Lower lobe of right lung (tissue), 2 donors: ENCODE measurements at places on chromosomes 4 and X. TPM values are rescaled to one million over a fixed set of nuclear protein-coding genes. Genes with fewer than 3 reads are reported as not detected.

GRCh38 chr4:84495118-84495793, 3.8 kb downstream of the NKX6-1 start:
- DNase-seq = no peak
- H3K27ac ChIP-seq = no peak overlapping the region
- H3K4me3 ChIP-seq = no peak overlapping the region
- H3K4me1 ChIP-seq = peaks cover 36% of the 10 kb centered on the region
- H3K27me3 ChIP-seq = peaks cover 99% of the 10 kb centered on the region

DNA sequence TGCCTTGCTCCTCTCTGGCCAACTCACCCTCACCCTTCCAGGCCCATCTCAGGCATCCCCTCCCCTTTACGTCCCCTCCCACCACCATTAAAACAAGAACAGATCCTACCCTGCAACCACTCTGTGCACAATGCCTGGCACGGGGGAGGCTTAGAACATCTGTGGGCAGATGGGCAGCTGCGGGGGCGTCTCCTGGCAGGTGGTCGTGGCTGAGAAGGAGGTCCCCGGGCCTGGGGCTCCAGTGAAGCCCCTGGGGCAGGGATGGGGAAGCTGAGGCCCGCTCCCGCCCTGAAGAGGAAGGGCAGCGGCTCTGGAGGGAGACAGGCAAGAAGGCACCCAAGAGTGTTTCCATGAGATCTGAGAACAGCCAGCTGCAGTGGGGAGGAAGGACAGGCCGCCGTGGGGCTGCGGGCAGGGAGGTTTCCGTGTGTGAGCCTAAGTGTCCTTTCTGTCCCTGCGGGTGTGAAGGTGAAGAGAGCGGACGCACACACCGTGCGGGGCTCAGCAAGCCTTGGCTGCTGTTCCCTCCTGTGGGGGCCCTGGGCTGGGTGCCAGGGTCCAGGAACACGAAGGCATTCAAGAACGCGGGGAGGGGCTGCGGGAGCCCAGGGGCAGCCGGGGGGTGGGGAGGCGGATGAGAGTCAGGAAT, 7.8 kb upstream of the TBC1D14 start:
- no peak overlapping the region for H3K4me3 ChIP-seq
- no peaks in the 10 kb centered on the region for H3K36me3 ChIP-seq
- peaks cover 3% of the 10 kb centered on the region for H3K27me3 ChIP-seq
- H3K27ac ChIP-seq = no peak overlapping the region
- no peaks in the 10 kb centered on the region for H3K4me1 ChIP-seq
- no peak for DNase-seq

GRCh38 chr4:22391551-22391950, 124.3 kb downstream of the ADGRA3 start:
- DNase-seq = no peak
- no peak overlapping the region for H3K27ac ChIP-seq
- H3K4me3 ChIP-seq = no peak overlapping the region
- H3K4me1 ChIP-seq = no peaks in the 10 kb centered on the region

GRCh38 chr4:52868133-52868532, 6.0 kb downstream of the RASL11B start:
- H3K4me1 ChIP-seq = peaks cover 22% of the 10 kb centered on the region
- H3K27ac ChIP-seq = no peak overlapping the region
- peaks cover 1% of the 10 kb centered on the region for H3K27me3 ChIP-seq
- no peak for DNase-seq
- no peaks in the 10 kb centered on the region for H3K36me3 ChIP-seq

- no peak overlapping the region for H3K4me3 ChIP-seq
- no peaks in the 10 kb centered on the region for H3K27me3 ChIP-seq
- no peak for DNase-seq
Observed at GRCh38 chr4:11622961-11623725, 194.4 kb upstream of the HS3ST1 start.

- no peaks in the 10 kb centered on the region for H3K36me3 ChIP-seq
- H3K4me1 ChIP-seq = no peaks in the 10 kb centered on the region
- no peak for DNase-seq
- H3K27ac ChIP-seq = no peak overlapping the region
Observed at GRCh38 chr4:31674313-31674947, 954.3 kb downstream of the PCDH7 start.

DNA sequence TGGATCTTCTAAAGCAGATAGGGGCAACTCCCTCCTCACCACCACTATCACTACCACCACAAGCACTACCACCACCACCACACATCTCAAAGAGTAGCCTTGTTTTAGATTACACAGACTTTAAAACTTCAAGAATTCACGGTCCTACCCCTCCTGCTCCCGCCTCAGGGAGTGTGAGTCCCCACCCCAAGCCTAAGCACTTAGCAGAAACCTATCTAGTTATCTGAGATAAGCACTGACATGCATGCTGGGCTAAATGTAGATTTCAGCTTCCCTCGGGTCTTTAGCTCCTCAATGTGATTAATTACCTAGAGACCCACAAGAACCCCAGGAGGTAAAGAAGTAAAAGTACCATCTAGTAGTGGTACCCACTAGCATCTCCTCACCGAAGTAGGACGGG, 775 bp downstream of the AMOT start:
- H3K36me3 ChIP-seq = no peaks in the 10 kb centered on the region
- no peak for DNase-seq
- H3K4me3 ChIP-seq = peak overlapping the region; percentile 75
- no peak overlapping the region for H3K27ac ChIP-seq
- no peaks in the 10 kb centered on the region for H3K4me1 ChIP-seq

DNA sequence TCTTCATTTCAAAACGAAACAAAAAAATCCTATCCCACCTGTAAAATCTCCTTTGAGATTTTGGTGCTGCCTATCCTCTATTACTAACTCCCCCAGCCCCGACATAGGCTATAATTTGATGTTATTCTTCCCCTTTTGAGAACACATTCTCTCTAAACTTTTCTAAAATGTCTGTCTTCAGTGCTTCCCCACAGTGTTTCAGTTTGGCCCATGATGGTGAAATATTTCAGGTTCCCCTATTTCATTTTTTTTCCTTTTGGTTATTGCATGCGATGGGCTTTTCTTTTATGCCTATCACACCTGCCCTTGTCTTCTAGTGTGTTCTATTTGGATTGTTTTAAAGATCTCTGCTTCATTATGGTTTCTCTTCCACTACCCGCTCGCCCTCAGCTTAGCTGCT, 14.7 kb downstream of the BCORL1 start:
- H3K4me1 ChIP-seq = no peaks in the 10 kb centered on the region
- H3K27me3 ChIP-seq = no peaks in the 10 kb centered on the region
- no peak overlapping the region for H3K4me3 ChIP-seq
- H3K36me3 ChIP-seq = no peaks in the 10 kb centered on the region
- DNase-seq = no peak

DNA sequence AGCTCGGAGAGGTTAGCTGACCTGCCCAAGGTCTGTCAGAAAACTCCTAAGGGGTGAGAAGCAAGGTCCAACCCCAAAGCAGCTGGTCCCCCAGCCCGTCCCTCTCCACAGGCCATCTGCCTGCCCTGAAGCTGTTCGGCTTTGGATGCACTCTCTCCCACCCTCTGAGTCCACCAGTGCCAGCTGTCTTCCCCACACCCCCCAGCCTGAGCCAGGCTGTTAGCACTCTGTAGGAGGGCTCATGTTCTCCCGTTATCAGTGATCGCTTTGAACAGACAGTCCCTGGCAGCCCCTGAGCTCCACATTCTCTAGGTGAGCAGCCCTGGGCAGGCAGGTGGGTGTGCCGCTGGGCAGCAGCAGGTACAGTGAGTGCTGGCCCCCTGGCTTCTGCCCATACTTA, 16.0 kb downstream of the ZNF185 start:
- no peaks in the 10 kb centered on the region for H3K4me1 ChIP-seq
- no peaks in the 10 kb centered on the region for H3K27me3 ChIP-seq
- H3K4me3 ChIP-seq = no peak overlapping the region
- H3K36me3 ChIP-seq = no peaks in the 10 kb centered on the region
- no peak overlapping the region for H3K27ac ChIP-seq

GRCh38 chr4:150828159-150828558, 186.9 kb downstream of the LRBA start:
- no peak overlapping the region for H3K4me3 ChIP-seq
- DNase-seq = no peak
- no peak overlapping the region for H3K27ac ChIP-seq

GRCh38 chr4:171461191-171461590, 352.0 kb upstream of the GALNTL6 start:
- no peak overlapping the region for H3K27ac ChIP-seq
- DNase-seq = no peak
- H3K27me3 ChIP-seq = no peaks in the 10 kb centered on the region
- no peaks in the 10 kb centered on the region for H3K36me3 ChIP-seq
- H3K4me3 ChIP-seq = no peak overlapping the region
- H3K4me1 ChIP-seq = no peaks in the 10 kb centered on the region

DNA sequence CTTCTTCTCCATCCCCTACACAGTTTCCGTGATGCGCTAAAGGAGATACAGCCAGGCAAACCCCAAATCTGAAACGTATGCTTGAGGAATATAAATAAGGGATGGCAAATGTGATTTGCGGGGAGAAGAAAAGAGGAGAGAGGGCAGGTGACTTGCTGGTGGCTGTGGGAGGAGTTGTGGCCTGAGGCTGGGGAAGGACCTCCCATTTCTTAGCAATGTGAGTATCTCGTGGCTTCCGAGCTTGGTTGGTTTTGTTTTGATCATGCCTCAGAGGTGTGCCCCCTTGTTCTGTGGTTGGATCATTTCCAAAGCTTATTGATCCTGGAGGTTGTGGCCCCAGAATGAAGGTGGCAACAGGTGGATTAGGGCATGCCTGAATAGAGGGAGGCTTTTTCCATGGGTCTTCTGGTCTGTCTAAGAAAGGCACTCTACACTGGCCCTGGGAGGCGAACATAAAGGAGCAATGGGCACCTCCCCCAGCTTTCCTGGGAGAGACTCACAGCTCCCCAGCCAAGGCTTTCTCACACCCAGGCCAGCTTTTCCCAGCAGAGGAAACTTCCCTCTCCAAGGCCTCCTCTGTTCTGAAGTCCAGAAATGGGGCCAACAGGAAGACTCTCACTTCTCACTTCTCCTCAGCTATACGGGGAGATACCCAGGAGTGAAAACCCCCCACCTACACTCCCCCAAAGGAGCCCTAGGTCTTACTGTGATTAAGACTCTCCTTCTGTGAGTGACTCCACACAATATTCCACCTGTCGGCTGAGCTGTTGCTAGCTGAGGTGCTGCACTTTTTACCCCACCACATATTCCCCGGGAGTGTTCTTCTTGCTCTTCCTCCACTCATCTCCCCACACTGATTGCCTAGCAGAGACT, 40.0 kb downstream of the C4orf51 start:
- no peaks in the 10 kb centered on the region for H3K27me3 ChIP-seq
- DNase-seq = no peak
- H3K36me3 ChIP-seq = no peaks in the 10 kb centered on the region

GRCh38 chr4:183185018-183185417, 86.0 kb downstream of the WWC2 start:
- no peak overlapping the region for H3K27ac ChIP-seq
- peaks cover 6% of the 10 kb centered on the region for H3K4me1 ChIP-seq
- no peaks in the 10 kb centered on the region for H3K36me3 ChIP-seq
- DNase-seq = no peak

DNA sequence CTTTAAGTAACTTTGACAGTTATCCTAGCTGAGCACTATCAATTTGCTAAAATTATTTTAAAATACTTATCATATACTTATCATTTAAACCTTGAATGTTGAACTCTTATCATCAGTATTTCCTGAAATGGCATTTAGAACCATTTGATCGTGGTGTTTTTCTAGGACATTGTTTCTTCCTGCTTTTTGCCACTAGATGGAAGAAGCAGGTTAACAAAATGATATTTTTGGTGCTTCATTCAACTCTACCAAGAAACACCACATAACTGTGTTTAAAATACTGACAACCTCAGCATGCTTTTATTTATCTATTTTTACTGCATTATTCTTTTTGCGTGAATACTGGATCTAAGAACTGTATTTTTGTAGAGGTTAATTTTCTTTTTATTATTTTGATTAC, 44.6 kb downstream of the C4orf33 start:
- H3K36me3 ChIP-seq = no peaks in the 10 kb centered on the region
- no peak for DNase-seq
- no peak overlapping the region for H3K4me3 ChIP-seq
- H3K27me3 ChIP-seq = no peaks in the 10 kb centered on the region
- no peak overlapping the region for H3K27ac ChIP-seq
- H3K4me1 ChIP-seq = no peaks in the 10 kb centered on the region

DNA sequence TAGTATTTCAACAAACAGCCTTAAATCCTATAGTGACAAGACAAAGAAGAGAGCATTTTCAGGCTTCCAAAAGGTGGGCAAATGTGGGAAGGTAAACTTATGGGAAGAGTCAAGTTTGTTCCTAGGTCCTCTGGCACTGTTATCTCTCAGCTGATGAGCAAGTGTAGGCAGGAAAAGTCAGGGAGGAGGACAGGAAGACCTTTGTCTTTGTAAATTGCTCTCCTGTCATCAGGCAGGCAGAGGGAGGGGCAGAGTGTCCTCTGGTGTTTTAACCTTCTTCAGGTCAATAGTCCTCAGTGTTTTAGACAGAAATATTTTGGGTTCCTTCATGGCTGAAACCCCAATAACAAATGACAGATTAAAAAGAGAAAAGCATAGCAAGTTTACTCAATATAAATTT, 13.5 kb upstream of the GEMIN8 start:
- no peaks in the 10 kb centered on the region for H3K27me3 ChIP-seq
- no peak for DNase-seq
- H3K36me3 ChIP-seq = no peaks in the 10 kb centered on the region
- H3K4me3 ChIP-seq = no peak overlapping the region

DNA sequence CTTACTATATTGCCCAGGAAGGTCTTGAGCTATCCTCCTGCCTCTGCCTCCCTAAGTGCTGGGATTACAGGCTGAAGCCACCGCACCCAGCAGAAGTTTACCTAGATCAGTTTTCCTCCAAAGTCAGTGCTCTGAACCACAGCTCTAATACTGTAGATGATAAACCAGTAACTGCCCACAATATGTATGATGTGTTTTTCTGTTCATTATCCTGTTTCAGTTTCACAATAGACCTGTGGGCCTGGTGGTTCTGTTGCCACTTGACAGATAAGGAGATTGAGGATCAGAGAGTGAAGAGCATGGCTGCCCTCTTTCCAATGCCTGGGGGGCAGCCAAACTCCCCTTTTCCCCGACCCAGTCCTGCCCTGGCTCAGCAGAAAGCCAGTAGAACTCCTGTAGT, 87.0 kb downstream of the EFNB1 start:
- no peaks in the 10 kb centered on the region for H3K4me1 ChIP-seq
- no peak overlapping the region for H3K27ac ChIP-seq
- no peak overlapping the region for H3K4me3 ChIP-seq
- DNase-seq = no peak
- no peaks in the 10 kb centered on the region for H3K36me3 ChIP-seq

The ATP1B4 gene
- not detected for total RNA-seq

The CT45A3 gene
- not detected for total RNA-seq

The PPARGC1A gene
- total RNA-seq = 10.5 TPM

The SASH3 gene
- 74.9 TPM for total RNA-seq

The PIR gene
- total RNA-seq = 19.8 TPM

The LRCH2 gene
- total RNA-seq = 4.3 TPM

The ERVMER34-1 gene
- 1.5 TPM for total RNA-seq

The EFNB1 gene
- total RNA-seq = 36.5 TPM

The MAGED4 gene
- total RNA-seq = 3.2 TPM

The KCND1 gene
- 1.8 TPM for total RNA-seq

The GAGE13 gene
- total RNA-seq = not detected

The TBC1D19 gene
- total RNA-seq = 12.5 TPM

The SSX4B gene
- total RNA-seq = not detected

The SMR3A gene
- total RNA-seq = not detected
